ENCODE measurements at places on chromosomes 12 and 14. TPM values are rescaled to one million over a fixed set of nuclear protein-coding genes. Genes with fewer than 3 reads are reported as not detected.

GRCh38 chr12:47207829-47208248 is 128.1 kb upstream of the AMIGO2 start:
- DNase-seq: no peak

DNA sequence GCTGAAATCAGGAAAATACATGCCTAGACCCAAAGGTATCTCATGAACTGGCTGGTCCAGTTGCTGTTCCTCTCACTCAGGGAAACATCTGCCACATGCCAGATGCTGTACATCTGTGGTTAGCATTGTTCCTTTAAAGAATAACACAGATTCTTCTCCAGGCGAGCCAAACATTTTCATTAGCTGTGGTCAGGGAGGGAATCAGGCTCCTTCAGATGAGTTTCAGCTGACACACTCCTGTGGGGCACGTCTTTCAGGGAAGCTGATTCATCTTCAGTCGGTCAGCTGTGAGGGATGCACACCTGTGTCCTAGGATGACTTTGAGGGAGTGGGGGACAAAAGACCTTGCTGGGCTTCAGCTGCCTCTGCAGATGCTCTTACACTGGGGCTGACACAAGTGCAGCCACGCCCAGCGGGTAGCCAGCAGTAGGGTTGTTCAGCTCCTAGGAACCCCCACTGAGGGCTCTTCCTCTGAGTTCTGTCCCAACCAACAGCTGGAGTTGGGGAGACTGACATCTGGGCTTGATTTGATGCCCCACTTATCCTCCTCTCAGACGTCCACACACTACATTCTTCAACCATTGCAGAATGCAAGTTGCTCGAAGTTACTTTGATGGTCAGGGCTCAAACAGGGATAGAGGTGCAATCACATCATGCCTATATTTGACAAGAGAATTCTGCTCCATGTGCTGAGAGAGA is 155.0 kb downstream of the NUAK1 start:
- no peak for DNase-seq

GRCh38 chr14:21791749-21792148 is 118.1 kb upstream of the OR4E1 start:
- no peak for DNase-seq

GRCh38 chr12:30706476-30706875 is 10.8 kb upstream of the IPO8 start:
- DNase-seq: no peak

- no peak for DNase-seq
Observed at GRCh38 chr12:75389061-75389460, 1.8 kb upstream of the GLIPR1L2 start.

DNA sequence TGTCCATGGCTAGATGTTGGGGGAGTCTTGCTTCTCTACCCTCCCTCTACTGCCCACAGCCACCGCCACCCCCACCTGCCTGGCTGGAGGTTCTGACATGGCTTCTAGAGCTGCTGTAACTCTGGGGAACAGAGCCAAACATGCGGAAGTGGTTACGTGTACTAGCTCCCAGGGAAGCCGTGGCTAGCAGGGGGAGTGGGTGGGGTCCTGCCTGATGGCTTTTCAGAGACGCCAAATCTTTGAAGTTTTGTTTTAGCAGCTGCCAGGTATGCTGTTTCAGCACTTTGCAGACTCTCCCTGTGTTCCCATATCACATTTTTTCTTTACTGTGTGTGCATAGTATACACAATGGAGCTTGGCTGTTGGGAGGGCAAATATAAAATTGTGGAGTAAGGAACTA is 150.3 kb downstream of the TGFB3 start:
- DNase-seq: no peak

Gene DCD
- total RNA-seq: not detected

Gene MYO1A
- 0.39 TPM for total RNA-seq

DNA sequence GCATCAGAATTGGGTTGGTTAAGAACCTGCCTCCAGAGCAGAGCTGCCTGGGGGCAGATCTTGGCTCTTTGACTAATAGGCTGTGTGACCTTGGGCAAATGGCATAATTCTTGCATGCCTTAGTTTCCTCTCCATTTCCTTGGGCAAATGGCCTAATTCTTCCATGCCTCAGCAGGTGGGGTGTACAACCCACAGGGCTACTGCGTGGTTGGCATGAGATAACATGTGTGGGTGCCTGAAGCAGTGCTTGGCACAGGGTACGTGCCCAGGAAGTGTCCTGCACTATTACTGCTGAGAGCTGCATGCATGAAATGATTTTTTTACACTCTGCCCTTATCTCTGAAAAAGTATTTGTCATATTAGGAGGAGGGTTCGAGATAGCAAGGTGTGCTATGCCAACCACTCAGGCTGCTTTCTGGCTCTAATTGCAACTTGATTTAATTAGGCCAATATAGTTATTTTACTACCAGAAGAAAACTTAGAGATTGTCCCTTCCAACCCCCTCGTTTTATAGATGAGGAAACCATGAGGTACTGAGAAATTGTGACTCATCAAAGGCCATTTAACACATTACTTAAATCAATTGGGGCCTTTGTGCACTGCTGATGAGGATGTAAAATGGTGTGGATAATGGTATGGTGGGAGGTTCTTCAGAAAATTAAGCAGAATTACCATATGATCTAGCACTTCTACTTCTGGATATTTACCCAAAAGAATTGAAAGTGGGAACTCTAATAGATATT is 161.6 kb upstream of the HIF1A start:
- DNase-seq: no peak

GRCh38 chr12:96302687-96303310 is 97.4 kb downstream of the CDK17 start:
- no peak for DNase-seq

Gene SYT1
- 0.39 TPM for total RNA-seq

Gene KRT3
- total RNA-seq: not detected

GRCh38 chr14:59629444-59630287 is 53.1 kb upstream of the CCDC175 start:
- no peak for DNase-seq

DNA sequence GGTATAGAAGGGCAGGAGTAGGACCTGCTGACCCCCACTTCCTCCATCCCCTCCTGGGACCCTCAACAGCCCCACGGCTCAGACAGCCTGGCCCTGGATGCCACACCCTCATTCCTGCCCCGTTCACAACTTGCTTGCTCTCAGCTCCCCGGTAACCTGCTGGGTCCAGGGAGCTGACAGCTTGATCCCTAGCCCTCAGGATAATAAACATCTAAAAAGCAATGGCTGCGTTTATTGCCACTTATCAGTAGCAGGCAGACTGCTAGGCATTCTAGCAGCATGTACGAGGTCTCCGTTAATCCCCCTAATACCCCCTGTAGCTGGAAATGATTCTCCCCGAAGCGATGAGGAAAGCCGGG is 24.3 kb upstream of the RPLP0 start:
- no peak for DNase-seq

Data from activated B cell treated with CpG ODN at 0.5 μM for 24 hours (primary cell).